GM12892 (cell line): ENCODE measurements at places on chromosomes 16 and 17.

DNA sequence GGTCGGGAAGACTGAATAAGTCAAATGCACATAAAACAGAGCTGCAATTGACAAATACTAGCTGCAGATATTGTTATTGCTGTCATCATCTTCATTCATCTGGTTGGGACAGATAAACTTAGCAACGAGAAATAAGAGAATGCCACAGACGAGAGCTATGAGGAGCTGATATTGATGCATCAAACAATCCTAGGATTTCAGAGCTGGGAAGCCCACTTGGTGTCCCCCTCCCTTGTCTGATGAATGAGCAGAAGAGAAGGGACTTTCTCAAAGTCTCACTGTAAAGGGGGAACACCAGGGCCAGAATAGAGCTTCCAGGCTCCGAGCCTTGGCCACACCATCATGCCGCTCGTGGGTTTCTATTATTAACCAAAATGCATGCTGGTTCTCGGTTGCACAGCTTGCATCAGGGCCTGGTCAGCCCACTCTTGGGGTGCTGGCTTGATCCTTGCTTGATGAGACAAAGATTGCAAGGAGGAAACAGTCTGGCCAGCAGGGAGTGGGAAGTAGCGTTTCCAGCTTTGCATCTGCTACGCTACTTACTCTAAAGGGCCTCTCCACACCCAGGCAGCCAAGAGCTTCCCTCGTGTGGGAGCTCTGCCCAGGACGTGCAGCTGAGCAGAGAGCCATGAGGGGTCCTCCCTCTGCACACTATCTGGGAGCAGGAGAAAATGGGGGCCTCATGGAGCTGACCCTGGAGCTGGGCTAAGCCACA lies 28.4 kb upstream of the EMP2 start:
- no peak for DNase-seq

- no peak for DNase-seq
Measured at GRCh38 chr17:37327341-37328090, 48.3 kb upstream of the C17orf78 start.

DNA sequence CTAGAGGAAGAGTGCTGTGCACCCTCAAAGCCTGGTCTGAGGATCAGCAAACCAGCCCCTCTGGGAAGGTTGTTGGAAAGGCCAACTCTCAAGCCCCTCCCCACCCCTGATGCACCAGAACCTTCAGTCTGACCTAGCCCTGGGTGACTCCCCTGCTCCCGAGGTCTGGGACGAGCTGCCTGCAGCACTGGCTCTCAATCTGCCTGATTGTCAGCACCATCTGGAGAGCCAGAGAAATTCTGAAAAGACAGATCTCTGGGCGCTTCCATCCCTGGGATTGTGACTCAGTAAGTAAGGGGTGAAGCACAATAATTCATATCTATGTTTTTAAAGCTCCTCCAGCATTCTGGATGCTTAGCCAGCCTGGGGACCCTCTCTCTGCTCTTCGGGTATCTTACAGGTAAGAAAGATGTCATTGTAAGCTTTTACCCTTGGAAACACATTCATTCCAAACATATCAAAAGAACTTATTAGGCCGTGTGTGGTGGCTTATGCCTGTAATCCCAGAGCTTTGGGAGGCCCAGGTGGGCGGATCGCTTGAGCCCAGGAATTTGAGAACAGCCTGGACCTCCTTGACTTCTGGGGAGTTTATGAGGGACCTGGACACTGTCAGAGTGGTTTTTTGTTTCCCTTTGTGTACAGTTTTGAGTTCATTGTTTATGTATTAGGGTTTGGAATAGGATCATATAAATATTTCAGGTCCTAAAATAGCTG lies 147.5 kb downstream of the KCNJ12 start:
- DNase-seq: no peak

DNA sequence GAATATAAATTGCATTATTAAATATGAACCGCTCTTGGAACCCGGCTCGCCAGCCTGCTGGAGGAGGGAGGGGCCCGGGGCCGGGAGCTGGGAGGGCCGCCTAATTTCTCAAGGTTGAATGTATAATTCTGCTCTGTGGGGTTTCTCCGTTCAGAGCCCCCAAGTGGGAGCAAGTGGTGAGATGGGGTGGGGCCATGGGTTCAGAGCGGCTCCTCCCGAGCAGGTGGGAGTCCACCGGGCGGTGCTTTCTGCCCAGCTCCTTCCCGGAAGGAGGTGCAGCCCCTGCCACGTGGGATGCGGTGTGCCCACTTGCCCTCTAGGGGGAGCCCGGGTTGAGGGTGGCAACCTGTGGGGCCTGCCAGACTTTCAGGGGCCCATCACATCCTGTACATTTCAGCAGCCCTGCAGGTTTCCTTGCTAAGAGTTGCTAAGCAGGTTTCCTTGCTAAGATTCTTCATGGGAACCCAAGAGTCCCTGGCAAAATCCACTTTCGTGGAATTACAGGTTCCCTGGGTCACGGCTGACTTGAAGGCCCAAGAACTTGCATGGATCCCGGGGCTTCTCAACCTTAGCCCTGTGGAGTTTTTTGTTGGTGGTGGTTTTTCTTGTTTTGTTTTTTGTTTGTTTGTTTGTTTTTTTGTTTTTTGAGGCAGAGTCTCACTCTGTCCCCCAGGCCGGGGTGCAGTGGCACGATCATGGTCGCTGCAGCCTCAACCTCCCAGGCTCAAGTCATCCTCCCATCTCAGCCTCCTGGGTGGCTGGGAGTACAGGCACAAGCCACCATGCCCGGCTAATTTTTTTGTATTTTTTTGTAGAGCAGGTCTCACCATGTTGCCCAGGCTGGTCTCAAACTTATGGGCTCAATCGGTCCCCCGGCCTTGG lies 196.7 kb upstream of the GSE1 start:
- DNase-seq: peak; percentile 77

- DNase-seq: no peak
Measured at GRCh38 chr17:40399185-40399584, 18.5 kb downstream of the TOP2A start.

- no peak for DNase-seq
Measured at GRCh38 chr17:7060165-7060891, 16.4 kb upstream of the SLC16A11 start.

DNA sequence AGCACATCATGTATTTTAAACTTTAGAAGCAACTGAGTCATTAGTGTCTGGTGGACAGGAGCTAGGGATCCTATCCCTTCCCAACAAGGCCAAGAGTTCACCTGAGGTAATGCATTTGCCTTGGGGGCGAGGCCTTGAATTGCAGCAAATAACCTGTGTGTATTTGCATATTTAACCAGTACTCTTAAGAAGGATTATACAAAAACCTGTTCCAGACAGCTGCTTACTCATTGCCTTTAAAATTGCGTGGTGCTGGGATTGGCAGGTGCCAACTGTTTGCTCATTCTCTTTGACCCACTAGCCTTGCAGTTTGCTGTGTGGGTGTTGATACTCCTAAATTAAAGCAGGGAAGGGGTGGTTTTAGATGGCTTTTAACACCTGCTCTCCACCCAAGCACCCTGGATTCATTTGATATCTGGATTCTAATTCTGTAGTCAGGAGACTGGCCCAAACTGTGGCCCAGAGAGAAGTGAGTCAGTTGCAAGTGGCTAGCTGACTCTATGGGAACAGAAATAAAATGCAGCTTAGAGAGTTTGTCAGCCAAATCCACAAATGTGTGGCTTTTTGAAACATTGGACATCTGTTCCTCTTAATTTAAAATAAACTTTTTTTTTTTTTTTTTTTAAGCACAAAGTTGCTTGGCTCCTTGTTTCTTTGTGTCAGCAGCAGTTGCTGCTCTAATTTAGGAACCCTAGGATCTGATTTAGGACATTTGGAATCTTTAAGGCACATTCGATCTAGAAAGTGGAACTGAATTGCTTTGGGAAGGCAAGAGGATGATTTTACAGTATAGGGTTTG lies 46.9 kb downstream of the TUBD1 start:
- DNase-seq: no peak

DNA sequence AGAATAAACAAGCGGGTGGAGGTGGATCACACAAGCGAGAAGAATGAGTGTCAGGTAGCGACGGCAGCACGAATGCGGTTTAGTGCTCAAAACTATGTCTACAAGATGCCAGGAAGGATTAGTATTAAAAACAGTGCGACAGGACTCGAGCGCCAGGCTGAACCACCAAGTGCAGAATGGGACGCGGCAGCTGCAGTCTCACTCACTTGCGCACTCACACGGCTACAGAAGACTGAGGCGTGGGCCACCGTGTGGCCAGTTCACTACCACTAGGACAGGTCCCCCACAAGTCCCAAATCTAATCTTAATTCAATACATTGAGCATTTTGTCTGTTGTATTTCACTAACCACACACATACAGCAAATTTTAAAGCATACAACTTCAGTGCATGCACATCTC lies 35.7 kb upstream of the TRAP1 start:
- no peak for DNase-seq

DNA sequence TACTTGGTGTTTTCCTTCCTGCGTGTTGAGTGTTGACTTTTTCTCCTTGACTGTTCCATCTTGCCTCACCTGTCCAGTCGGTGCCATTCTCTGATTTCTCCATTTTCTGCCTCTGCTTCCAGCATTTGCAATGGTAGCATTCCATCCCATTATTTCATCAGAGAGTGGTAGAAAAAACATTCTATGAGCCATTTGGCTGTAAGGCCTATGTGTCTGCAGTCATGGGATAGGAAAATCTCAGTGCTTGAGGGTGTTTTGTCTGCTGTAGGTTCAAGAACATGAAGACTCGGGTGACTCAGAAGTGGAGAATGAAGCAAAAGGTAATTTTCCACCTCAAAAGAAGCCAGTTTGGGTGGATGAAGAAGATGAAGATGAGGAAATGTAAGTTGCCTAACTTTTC lies 2.7 kb downstream of the UTP18 start:
- no peak for DNase-seq
